ENCODE measurements at places on chromosomes 2 and 18.

- no peak for DNase-seq
These were observed 108.4 kb upstream of the MCFD2 start for GRCh38 chr2:47024046-47024445.

GRCh38 chr2:112621790-112622527 lies 23.8 kb upstream of the SLC20A1 start:
- DNase-seq: no peak

GRCh38 chr2:207951734-207952470 lies 73.4 kb downstream of the PLEKHM3 start:
- DNase-seq: no peak

DNA sequence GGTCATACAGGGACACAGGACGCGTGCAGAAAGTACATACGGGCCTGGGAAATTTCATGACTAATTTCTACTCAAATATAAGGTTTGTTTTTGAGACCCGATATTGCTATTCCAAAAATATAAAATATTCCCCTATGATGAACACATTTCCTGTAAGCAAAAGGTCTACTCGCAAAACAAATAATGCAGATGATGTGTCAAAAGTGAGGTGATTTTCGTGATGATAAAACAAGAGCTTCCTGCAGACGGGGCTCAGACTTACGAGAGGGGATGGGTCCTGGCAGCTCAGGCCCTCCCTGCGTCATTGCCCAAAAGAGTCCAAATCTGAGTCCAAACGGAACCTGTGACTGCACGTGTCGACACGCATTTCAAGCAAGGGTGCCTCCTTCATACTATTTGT lies 62.7 kb downstream of the MBP start:
- DNase-seq: no peak

DNA sequence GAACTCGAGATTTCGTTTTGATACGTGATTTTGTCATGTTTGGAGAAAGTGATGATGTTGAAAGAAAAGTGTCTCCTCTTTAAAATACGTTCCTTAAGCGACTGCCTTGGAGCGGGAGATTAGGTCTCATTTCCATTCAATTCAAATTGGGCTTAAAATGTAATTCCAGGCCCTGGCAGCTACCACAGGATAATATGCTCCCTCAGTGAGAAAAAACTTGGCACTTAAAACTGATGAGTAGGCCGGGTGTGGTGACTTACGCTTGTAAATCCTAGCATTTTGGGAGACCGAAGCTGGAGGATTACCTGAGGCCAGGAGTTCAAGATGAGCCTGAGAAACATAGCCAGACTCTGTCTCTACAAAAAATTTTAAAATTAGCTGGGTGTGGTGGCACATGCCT lies 146.3 kb upstream of the L3MBTL4 start:
- DNase-seq: no peak

DNA sequence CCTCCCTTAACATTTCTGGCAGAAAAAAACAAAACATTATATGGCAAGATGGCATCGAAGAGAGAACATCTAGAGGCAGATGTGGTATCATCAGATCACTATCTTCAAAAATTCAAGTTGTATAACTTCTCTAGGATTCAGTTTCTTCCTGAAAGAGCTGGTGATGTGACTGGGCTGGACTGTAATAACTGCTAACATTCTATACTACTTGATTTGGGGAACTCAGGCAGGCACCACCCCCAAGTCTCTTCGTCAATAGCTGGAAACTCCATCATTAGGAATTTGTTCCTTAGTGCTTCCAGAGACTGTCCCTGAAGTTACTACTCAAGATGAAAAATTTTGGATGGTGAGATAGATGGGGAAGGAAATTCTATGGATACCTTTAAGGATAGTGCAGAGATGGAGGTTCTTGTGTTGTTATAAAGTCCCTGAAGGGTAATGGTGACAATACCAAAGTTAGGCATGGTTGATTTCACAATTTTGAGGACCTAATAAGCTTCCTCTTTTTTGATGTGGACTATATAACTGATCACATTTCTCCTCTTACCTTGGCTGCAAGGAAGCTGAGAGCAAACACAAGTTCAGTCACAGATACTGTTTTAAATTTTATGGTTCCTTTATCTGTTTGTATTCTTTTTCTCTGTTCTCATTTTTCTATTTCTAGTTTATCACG lies 59.1 kb upstream of the PGAP1 start:
- DNase-seq: no peak

GRCh38 chr2:53911434-53912189 lies 51.8 kb upstream of the GPR75 start:
- DNase-seq: no peak

GRCh38 chr2:150644298-150645067 lies 157.0 kb upstream of the RND3 start:
- DNase-seq: no peak

- DNase-seq: no peak
These were observed 18.5 kb upstream of the UGT1A8 start for GRCh38 chr2:233598952-233599351.

DNA sequence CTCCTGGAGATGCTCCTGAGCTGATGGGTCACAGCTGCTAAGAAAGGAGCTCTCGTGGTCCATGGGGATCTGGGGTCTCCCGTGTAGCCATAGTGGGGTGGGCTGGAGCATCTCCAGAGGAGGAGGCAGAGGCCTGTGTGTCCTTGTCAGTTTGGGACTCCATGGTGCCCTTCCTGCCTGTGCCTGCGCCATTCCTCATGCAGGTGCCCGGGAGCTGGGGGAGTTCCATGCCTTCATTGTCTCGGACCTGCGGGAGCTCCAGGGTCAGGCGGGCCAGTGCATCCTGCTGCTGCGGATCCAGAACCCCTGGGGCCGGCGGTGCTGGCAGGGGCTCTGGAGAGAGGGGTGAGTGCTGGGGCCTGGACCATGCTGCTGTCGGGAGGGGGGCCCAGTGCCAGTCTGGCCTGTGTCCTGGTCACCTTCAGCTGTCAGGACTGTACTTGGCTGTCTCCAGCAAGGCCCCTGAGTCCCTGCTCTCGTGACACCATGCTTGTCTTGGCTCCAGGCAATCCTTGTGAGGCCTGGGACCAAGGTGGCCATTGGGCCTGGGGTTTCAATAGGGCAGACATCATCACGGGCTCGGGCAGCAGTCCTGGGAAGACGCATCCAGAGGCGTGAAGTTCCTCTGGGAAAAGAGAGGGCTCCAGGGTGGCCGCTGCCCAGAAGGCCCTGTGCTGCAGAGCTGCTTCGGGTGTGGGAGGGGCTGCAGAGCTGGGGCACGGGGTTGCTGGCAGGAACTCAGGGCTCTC lies 7.3 kb downstream of the CAPN10 start:
- DNase-seq: no peak

DNA sequence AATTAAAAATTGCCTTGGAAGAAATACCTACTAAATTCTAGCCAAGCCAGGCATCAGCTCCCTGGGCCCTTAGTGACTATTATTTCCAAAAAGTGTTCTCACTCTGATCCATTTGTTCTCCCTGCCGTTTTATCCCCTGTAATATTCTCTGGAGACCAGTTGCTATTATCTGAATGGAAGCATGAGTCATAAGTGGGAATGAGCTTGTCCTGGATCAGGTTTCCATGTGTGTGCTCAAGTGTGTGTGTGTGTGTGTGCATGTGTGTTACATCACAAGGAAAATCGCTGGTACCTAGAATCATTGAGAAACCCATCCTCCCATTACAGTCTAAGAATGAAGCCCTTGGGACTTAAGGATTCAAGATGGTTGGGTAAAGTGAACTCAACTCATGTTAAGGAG lies 130.3 kb upstream of the CXCR4 start:
- no peak for DNase-seq

GRCh38 chr2:134900151-134900550 lies 18.5 kb upstream of the CCNT2 start:
- no peak for DNase-seq

DNA sequence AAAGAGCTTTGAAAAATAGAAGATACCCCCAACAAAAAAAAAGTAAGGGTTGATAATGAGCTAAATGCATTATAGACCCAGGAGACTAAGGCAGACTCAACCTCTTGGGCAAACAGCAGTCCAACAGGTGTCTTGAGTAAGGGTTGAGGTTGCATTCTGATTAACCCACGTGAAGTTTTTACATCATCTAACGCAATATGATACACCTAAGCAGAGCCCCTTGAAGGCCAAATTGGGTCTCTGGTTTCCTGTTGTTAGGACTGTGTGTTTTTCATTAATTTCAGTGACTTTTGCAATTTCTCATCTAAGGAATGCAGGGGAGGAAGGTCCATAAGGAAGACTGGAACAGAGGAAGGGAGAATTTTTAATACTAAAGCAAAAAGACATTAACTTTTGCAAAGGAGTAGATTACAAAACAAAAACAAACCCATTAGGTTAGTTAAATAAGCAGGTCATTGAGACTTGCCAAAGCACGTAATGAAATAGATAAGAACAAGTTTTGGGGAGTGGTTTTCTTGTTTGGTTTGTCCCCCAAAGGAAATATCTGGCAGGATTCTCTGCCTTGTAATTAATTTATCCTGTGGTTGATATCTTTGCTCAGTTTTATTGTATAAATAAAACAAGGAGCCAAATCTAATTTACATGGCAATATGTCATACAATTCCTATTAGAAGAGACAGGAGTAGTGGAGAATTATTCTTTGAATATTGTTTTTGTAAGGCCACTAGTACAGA lies 244.3 kb downstream of the ETAA1 start:
- no peak for DNase-seq

GRCh38 chr18:35178260-35178659 lies 62.6 kb upstream of the ZNF397 start:
- DNase-seq: no peak

- no peak for DNase-seq
These were observed 83.4 kb downstream of the RAPH1 start for GRCh38 chr2:203451689-203452088.

DNA sequence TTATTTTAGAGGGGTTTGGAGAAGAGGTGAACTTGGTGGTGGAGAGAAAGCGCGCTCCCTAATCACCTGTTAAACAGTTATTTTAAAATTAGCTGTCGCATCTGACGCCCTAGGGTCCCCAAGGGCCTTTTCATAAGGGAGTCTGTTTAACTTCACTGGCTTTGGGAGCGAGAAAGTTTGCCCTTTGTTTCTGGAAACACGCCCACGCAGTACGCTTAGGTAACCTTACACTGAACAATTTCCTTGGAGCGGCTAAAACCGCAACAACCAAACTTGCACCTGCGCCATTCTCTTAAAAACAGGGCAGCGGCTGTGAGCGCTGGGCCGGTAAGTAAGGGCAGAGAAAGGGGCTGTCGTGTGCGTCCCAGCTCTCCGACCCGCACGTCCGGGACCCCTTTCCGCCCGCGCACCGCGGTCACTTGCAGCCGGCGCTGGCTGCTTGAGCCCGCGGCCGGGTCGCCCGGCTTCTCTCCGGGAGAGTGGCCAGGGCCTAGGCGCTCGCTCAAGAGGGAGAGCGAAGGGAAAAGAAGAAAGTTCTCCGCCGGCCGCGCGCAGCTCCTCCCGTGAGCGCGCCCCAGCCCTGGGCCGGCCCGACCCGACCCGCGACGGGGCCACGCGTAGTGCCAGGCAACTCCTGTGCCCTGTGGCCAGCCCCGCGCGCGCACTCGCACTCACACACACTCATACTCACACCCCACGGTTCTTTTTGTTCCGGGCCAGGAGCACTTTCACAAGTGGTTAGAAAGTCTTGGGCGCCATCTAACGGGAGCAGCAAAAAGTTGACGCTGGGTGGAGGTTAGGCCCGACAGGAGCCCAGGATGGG lies 19.2 kb downstream of the POU3F3 start:
- DNase-seq: no peak

- peak; percentile 75 for DNase-seq
These were observed 123.0 kb upstream of the SLC39A10 start for GRCh38 chr2:195533771-195534642.

DNA sequence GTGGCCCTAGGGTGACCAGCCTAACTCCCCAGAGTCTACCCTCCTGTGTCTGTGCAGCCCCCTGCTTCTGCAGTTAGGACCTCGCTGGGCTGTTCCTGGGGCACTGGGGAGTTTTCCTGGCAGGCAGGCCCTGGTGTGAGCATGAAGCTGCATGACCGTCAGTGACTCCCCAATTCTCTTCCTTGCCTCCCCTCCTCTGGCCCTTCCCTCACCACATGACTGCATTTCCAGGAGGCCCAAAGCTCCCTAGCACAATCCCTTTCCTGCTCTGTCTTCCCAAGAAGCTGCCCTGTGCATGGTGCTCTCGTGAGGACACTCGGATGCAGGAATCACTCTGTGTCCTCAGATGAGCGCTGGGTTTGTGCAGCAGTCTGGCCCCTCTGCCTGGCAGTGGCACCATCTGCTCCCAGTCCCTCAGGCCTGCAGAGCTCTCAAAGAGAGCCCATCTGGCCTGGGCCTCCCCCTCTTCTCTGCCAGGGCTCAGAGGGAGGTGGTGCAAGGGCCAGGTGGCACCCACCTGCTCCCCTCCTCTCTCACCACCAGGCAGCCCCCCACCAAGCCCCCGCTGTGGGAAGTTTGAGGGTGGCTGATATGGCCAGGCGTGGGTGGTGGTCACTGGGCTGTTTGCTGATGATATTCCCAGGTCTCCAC lies 125.6 kb upstream of the HS6ST1 start:
- peak; percentile 58 for DNase-seq

DNA sequence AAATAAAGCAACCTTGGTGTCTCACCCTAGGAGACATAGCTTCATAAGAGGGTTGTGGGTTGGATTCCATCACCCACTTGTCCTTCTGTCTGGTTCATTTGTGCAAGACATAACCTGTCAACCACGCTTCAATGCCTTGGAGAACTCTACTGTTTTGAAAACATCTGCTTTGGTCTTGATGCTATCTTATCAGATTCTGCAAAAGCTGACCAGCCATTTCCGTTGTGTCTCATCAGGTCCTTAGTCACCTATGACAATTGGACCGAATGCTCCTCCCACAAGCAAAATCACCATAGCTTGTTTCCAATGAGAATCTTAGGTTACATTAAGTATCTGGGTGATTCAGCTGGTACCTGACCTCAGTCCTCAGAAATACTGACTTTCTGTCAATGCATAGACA lies 35.4 kb downstream of the STAT4 start:
- peak; percentile 71 for DNase-seq

Data from natural killer cell treated with Interleukin-12 subunit alpha and Interleukin-12 subunit beta and Interleukin-15 and Interleukin-18, amount 100 ng/mL, for 72 hours (primary cell).